ENCODE measurements at places on chromosomes 13 and 19.

DNA sequence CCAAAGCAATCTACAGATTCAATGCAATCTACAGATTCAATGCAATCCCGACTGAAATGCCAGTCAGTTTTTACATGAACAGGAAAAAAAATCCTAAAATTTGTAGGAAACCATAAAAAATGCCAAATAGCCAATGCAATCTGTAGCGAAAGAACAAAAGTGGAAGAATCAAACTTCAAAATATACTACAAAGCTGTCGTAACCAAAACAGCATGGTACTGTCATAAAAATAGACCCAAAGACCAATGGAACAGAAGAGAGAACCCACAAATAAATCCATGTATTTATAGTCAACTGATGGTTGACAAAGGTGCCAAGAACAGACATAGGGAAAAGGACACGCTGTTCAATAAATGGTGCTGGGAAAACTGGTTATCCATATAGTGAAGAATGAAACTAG, 17.7 kb downstream of the ZNF829 start:
- DNase-seq, result no peak

GRCh38 chr13:38577048-38577447, 109.8 kb upstream of the FREM2 start:
- DNase-seq, result no peak

- no peak for DNase-seq
Measured at GRCh38 chr13:104256701-104257100, 1190.5 kb upstream of the SLC10A2 start.

DNA sequence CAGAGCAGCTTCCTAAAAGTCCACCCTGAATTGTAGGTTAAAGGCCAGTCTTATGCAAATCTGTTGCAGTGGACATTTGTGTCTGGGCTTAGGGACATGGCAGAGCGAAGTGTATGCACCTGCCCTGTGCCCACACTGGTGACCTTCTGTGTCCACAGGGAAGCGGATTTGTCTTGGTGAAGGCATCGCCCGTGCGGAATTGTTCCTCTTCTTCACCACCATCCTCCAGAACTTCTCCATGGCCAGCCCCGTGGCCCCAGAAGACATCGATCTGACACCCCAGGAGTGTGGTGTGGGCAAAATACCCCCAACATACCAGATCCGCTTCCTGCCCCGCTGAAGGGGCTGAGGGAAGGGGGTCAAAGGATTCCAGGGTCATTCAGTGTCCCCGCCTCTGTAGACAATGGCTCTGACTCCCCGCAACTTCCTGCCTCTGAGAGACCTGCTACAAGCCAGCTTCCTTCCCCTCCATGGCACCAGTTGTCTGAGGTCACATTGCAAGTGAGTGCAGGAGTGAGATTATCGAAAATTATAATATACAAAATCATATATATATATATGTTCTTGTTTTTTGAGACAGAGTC, 25.5 kb downstream of the CYP2B6 start:
- no peak for DNase-seq

GRCh38 chr13:99072941-99073340, 95.1 kb upstream of the DOCK9 start:
- DNase-seq, result no peak

DNA sequence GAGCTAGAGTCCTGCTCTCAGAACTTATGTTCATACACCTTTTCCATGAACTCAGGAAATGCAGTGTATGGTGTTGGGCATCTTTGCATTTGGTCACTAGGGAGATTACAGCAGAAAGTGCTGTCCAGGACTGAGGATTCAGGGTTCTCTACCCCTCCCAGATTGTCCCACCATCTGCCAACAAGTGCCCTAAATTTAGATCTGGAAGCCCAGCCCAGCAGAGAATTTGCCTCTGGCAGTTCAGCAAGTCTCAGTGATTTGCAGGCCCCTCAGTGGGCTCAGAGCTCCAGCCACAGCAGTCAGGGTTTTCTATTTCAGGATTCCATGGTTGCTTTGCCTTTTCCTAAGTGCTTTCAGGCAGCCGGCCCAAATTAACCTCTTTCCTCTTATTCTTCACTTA, 23.4 kb downstream of the CNFN start:
- no peak for DNase-seq

- no peak for DNase-seq
Measured at GRCh38 chr13:26230703-26231102, 8.6 kb upstream of the RNF6 start.

- no peak for DNase-seq
Measured at GRCh38 chr13:50198508-50198907, 183.3 kb downstream of the KCNRG start.

- no peak for DNase-seq
Measured at GRCh38 chr13:99661791-99662190, 160.5 kb downstream of the TM9SF2 start.

DNA sequence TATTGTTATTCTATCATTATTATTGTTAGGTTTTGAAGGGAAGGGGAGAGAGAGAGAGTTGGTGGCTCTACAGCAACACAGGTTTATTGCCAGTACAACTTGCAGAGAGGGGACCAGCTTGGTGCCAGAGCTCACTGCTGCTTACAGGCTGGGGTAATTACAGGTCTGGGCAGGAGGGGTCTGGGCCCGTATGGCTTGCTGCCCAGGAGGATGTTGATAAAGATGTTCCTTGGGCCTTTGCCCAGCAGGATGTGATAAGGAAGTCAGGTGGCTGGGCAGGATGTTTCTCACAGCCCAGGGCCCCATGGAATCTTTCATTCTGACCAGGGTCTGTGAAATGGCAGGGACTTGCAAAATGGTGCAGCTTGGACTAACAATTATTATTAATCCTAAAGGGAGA, 64.2 kb upstream of the ZNF599 start:
- DNase-seq, result no peak

- no peak for DNase-seq
Measured at GRCh38 chr13:102402290-102402689, 442 bp upstream of the FGF14 start.

DNA sequence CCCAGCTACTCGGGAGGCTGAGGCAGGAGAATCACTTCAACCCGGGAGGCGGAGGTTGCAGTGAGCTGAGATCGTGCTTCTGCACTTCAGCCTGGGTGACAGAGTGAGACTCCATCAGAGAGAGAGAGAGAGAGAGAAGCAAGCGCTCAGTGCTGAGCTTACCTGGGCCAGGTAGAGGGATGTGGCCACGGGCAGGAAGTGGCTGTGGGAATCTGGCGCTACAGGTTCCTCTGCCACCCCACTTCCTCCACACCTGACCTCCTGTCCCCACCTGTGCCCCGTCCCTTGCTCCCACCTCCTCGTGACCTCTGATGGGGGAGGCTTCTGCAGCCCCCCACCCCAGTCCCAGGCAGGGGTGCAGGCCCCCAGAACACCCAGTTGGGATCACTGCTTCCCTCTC, 1.0 kb upstream of the NCCRP1 start:
- no peak for DNase-seq

DNA sequence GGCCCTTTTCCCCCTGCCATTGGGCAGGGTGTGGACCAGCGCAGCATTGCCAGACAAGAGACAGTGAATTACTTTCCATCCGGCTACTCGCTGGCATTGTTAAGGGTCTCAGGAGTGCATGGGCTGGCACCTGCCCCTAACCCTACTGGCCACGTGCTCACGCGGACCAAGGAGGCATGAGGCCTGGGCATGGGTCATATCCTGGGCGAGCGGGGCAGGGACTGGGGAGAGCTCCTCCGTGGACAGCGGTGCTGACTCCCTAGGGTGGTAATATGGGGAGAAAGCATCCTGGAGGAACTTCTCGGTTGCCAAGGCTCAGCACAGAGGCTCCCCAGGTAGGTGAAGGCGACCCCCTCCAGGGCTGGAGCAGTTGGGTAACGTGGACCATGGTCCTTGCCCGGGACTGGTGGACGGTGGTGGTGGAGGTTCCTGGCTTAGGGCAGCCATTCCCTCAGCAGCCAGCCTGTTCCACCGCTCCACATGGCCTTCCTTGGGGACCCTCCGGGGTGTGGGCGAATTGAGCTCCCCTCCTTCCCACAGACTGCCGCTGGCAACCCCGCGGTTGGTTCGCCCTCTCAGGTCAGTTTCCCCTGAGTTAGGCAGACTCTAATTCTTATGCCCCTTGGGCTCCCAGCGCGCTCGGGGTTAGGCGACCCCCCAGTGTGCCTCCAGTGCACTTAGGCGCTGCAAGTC, 465.1 kb downstream of the SLITRK5 start:
- no peak for DNase-seq

DNA sequence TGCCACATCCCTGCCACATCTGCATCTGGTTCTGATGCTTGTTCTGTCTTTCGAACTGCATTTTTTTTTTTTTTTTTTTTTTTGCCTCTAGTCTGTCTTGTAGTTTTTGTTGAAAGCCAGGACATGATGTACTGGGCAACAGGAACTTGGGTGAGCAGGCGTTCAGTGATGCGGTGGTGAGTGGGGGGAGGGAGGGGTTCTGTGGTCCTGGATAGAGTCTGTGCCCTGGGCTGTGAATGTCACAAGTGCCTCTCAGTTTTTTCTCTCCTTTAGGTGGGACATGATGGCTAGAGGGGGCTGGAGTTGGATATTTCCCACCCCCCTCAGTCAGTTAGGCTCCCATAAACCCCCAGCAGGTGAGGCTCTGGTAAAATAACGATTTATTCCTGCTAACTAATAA, 3.5 kb downstream of the CEACAM4 start:
- DNase-seq, result no peak

- no peak for DNase-seq
Measured at GRCh38 chr19:16536130-16536529, 6.1 kb downstream of the CHERP start.

DNA sequence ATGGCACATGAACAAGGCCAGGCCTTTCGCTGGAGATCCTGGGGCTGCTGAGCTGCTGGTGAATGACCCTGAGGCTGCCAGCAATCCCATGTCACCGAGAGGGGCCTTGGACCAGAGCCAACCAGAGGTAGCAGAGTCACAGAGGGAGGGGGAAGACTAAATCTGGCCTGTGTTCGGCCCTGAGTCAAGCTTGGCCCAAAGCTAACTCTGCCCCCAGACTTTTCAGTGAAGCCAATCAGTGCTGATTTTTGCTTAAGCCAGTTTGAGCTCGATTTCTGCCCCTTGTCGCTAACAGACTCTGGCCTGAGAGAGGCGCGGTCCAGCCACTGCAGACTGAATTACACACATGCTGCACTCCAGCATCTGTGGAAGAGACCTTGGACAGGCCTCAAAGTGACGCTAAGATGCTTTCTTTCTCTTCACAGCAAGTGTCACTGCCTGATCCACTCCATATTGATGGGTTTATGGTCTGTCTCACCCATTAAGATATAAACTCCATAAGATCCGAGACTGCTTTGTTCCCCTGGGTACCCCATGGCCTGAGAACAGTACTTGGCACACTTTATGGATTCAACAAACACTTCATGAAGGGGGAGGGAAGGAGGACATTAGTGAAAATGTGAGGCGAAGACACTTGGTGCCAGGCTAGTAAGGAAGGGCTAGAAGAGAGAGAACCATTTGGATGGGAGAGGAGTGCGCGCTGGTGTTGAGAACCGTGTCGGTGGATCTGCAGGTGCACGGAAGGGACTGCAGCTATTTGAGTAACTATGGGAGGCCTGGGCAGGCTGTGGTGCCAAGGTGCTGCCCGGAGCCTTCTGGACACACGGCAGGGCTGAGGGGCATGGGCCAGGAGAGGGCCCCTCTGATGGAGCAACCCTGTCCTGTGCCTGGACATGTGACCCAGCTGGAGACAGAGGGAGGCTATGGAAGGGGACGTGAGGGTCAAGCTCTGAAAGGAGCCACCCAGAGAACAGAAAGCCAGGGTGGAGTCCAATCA, 17.6 kb downstream of the RANBP3 start:
- DNase-seq, result no peak

- DNase-seq, result no peak
Measured at GRCh38 chr13:101305981-101306411, 110.3 kb downstream of the NALCN start.

GRCh38 chr19:18636969-18637629, at the start of gene KLHL26:
Gene KLHL26 (plus strand): TSS chr19:18637028. CDS start chr19:18637055, 27 bp downstream.
- DNase-seq, result no peak

- DNase-seq, result no peak
Measured at GRCh38 chr13:68609661-68610060, 1379.5 kb upstream of the PCDH9 start.

DNA sequence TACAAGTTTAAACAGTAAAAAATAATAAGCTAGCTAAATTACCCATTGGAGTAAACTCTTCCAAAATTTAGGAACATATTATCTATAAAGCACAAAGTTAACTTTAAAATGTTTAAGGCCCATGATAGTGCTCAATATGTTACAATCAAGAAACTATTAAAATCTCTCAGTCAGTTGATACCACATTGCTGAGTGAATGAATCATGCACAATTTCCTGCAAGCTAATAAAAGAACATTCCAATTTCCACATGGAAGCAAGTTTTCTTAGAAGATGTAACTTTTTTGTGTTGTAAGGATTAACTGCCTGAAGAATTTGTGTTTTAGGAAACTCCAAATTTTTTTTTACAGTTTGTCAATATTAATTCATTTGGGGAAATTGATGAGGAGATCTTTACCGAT, 666.6 kb downstream of the SLITRK1 start:
- DNase-seq, result no peak

- DNase-seq, result no peak
Measured at GRCh38 chr13:57409121-57409520, 222.4 kb upstream of the PCDH17 start.

- no peak for DNase-seq
Measured at GRCh38 chr13:43140985-43141384, 117.6 kb downstream of the DNAJC15 start.

GRCh38 chr19:12912571-12912970, 6.5 kb downstream of the SYCE2 start:
- DNase-seq, result no peak

DNA sequence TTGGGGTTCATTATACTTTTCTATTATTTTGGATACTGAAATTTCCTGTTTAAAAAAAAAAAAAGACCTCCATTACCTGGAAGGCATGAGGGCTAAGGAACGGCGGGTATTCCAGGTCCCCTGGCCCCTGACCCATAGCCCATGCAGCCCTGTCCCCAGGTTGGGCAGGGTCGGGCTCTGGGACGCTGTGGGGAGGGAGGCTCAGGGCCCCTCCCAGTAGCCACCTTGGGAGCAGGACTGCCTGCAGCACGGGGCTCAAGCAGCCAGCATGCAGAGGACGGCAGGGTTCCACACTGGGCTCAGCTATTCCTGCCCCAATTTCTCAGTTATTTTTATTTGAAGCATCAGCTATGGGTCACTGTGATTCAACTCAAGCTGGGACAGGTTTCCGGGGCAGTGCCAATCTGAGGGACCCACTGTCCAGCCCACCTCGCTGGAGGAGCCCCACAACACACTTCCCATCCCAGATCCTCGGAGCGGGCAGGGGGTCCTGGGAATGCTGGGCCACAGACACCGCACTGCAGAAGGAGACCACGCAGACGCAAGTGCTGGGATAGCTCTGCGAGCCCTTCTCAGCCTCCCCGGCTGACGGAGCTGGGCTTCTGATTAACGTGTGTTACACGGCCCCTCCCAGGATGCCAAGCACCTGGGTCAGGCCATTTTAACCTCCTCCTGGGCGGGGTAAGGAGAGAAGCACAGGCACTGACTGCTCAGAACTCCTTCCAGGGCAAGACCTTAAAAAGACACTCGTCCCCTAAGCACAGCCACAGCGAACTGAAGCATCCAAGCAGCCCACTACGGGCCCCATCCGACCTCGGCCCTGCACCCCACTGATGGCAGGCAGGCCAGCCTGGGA, 60.1 kb downstream of the PEPD start:
- no peak for DNase-seq

GRCh38 chr13:23651439-23651838, 81.2 kb downstream of the TNFRSF19 start:
- DNase-seq, result no peak
